ENCODE measurements at places on chromosomes 1 and 21.
A peak's percentile ranks its signal among the peaks of the same experiment; 100 is the strongest.

DNA sequence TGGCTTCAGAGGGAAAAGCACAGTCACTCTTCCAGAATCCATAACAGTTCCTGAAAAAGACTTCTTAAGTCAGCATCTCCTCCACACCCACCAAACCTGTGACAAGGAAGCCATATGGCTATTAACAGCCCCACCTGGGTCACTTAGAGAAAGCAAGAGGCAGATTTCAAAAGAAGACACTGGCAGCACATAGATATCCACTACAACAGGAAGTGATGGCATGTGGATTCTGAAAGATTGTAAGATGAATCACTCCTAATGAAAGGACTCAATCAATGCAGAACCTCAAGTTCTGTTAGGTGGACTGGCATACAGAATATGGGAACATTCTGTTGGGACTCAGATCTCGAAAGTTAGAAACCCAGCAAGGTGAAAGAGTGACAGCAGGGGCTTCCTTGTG, 365.9 kb downstream of the TGFB2 start:
- DNase-seq = no peak

GRCh38 chr1:221892301-221892830, 150.5 kb upstream of the DUSP10 start:
- DNase-seq = no peak

DNA sequence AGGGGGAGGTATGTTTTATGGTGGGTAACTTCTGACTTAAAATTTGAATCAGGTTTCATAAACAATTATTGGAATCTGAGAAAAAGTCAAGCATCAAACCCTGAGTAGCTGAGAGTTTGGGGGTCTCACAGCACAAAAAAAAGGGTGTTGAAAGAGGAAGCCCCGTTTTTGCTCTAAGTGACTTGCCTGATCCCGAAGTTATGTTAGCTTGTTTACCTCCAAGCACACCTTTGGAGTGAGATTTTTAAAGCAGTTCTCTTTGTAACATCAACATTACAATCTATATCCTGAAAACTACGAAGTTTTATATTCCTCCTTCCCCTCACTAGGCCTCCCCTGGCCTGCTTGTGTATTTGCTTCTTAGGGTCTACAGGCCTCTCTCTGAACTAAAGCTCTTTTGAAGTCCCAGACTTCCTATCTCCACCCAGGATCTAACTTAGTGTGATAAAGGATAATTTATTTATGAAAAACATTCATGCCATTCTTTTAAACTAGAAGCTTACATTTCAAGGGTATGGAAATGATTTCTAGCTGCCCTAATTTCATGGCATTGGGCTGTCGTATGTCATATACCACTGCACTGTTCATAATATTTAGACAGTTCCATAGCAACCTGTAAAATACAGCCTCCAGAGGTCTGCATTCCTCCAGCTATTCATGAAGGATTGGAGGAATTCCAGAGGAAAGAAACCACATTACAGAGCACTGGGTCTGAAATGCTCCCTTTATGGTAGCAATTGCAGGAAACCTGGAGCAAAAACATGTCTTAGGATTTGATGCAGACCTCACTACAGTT, 36.1 kb upstream of the RGS1 start:
- DNase-seq = peak; percentile 99

- DNase-seq = no peak
Observed at GRCh38 chr1:154468535-154469250, 33.3 kb upstream of the TDRD10 start.

DNA sequence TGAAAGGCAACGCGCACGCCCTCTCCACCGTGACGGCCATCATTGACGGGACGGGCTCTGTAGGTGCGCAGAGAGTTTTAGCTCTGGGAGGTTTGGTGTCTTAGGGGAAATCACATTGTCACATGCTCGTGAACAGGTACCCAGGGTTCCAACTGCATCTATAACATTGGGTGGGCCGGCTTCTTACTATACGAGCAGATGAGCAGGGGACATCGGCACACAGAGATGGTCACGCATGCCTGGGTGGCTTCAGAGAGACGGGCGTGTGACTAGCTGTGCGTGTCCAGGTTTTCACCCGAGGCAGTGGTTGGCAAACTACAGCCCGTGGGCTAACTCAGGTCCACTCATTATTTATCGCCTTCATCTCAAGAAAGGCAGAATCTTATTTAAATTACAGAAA, 54.7 kb downstream of the SLC37A1 start:
- DNase-seq = no peak

- DNase-seq = no peak
Observed at GRCh38 chr21:38322311-38322950, 65.6 kb downstream of the KCNJ15 start.

- DNase-seq = no peak
Observed at GRCh38 chr1:201561601-201562000, 22.7 kb downstream of the NAV1 start.

DNA sequence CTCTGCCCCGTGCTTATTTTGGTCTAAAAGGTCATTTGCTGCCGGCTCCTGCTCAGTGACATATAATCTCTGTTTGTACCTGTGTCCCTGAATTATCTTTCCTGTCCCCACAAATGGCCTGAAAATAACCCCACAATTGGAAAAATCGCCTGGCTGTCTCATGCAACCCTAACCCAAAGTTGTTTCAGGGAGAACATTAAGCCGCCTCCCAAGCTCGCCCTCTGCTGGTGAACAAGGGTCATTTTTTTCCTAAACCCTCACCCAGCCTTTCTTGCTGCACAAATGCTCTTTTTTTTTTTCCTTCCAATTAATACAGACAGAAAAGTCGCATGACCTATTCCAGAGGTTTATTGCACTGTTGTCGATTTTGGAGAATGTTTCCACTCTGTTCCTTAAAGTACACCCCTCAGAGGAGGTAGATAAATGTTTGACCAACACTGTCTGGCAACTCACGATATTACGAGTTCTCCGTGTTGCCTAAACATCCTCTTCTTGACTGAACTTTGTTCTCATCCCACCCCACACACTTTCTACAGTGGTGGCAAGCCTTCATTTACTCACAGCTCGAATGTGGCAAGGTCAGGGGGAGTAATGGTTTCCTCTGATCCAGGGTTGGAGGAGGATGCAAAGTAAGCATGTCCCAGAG, 148.7 kb downstream of the ZZZ3 start:
- DNase-seq = peak; percentile 64

DNA sequence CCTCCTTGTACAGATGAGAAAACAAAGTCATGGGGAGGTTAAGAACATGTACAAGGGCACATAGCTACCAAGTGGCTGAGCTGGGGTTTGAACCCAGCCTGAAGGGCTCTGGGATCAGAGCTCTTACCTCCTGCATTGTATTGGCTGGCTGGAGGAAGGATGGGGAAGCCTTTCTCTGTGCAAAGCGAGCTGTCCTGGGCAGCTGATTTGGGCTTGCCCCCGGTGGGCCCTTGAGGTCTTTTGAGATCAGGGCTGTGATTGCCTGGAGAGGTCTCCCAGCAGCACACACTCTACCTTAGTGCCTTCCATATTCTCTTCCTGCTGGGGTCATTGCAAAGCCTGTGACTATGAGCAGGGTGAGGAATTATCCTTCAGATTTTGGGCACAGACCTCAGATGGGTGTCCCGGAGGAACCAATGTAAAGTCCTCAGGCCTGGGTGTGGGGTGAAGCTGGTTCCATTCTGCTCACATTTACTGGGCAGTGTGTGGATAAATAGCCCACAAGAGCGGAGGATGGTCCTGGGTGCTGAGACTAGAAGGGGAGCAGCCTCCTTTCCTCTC, 53.3 kb upstream of the EPS8L3 start:
- DNase-seq = no peak

DNA sequence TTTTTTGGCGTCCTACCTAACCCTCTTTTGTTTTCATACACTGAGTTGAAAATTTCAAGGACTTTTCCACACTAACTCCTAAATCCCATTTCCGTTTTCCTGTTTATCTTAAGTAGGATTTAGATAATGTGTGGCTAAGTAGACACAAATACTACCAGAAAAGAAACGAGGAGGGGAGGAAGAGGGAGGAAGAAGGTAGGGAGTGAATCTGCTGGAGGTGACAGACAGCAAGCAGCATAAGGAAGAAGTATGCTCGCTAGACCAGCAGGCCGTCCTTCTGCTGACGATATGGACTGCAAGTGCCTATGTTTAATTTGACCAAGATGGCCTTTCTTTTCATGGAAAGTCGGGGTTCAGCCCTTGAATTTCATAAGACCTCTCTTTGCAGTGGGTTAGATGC, 256.9 kb upstream of the RAB4A start:
- DNase-seq = no peak

DNA sequence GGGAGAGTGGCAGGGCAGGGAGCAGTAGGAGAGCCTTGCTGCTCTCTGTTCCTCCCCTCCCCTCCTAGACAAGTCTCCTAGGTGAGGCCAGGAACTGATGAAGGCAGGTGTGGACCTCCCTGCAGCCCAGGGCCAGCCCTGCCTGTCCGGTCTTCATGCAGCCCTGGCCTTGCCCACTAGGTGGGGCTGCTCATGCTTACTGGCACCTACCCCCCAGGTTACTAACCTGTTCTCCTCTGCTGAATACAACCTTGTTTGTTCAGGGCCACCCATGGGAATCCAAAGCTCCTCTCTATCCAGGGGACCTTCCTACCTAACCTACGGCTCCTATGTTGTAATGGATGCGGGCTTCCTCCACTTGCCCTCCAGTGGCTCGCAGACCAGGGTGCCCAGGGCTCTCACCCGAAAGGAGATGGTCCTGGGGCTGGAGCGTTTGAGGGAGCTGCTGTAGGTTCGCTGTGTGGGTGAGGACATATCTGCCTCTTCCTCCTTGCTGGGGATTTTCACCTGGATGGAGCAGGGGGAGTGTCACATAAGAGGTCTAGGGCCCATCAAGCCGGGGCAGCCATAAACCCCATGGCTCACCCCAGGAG, 7.9 kb upstream of the TNNT2 start:
- no peak for DNase-seq

- no peak for DNase-seq
Observed at GRCh38 chr1:94115900-94116436, 5.0 kb downstream of the ABCA4 start.

GRCh38 chr1:5906116-5906515, 86.1 kb downstream of the NPHP4 start:
- DNase-seq = no peak

DNA sequence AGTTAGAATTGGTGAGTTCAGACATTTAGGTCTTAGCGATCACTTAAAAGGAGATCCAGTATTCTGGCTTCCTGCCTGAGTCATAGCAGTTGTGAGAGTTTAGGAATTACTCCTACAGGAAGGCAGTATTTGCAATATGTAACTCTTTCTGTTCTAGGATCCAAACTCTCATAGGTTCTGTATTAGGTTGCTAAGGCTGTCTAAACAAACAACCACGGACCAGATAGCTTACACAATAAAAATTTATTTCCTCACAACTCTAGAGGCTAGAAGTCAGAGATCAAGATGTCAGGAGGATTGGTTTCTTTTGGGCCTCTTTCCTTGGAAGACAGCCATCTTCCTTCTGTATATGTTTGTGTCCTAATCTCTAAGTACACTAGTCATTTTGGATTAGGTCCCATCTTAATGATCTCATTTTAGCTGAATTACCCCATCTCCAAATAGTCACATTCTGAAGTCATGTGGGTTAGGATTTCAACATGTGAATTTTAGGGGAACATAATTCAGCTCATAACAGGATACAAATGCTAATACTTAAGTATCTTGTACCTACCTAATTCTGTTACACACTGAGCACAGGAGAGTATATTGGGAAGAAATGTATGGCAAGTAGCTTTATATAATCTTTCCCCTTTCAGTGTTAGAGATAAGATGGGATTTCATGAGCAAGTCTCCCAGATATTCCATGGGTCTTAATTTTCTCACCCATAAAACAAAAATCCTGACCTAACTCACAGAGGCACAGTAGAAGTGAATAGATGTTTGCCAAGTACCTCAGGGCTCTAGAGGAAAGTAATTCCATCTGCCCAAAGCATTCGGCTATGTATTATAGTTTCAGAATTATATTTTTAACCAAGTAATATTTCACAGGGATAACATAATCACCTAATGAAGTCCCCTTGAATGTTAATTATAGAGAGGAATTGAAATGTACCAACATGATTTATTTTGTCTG, 144.4 kb downstream of the PTBP2 start:
- DNase-seq = peak; percentile 76

DNA sequence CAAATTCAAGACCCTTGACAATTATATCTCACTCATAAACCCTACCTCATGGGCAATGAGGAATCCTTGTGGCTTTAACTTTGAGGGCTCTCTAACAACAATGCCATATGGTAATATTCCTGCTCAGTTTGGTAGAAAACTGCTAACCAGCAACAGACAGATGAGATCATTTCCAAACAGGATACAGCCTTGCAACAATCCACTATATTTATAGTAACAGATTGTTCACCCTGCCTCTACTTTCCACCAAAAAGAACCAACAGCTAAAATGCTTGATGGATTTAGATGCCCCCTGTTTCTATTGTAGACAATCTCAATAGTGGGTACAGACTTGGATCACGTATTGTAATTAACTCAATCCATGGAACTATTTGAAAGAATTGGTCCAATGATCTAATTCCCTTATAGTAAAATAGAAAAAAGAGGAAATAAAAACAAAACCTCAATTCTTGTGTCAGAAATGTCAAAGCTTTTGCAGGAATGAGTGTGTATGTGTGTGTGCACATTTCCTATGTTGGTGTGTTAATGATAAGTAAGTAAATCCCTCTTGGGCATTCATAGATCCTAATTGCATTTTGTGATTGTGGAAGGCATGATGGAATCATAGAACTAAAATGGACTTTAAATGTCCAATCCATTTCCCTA, 100.0 kb upstream of the EDEM3 start:
- DNase-seq = no peak

DNA sequence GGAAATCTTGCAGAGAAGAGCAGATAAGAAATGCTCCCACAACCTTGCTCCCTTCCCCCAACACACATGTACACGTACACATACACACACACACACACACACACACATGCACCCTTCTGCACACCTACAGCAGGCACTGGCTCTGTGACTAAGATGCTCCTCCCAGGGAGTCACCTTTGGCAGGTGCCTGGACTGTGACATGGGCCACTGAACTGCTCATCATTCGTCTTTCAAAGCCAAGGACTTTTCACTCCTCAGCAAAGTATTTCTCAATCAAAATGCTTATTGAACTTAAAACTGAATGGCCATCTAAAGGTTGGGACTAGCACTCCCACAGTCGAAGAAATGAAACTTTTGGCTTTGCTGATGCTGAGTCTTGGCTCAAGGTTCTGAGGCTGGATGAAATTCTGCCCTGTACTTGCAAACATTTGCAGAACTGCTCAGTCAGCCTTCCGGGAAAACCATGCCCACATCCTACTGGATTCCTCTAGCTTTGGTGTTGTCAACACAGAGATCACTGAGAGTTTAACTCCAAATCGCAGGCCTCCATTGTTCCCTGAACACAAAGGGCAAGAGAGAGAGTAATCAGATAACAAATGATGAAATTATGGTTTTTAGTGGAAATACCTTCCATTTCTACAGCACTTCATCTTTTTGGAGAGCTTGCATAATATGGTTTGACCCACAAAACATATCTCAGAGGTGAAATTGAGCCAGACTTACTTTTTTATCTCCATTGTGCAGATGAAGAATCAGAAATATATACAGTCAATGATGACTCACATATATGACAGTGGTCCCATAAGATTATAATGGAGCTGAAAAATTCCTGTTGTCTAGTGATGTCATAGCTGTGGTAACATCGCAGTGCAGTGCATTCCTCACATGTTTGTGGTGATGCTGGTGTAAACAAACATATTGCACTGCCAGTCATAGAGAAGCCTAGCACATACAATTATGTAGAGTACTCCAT, 72.4 kb upstream of the BCAR3 start:
- DNase-seq = peak; percentile 89
